NCI-H82 (cell line): ENCODE measurements at places on chromosomes 6 and 20.

- DNase-seq, result no peak
Observed at GRCh38 chr6:332671-333070, 40.4 kb downstream of the DUSP22 start.

- DNase-seq, result no peak
Observed at GRCh38 chr6:113405326-113406047, 451.7 kb upstream of the MARCKS start.

DNA sequence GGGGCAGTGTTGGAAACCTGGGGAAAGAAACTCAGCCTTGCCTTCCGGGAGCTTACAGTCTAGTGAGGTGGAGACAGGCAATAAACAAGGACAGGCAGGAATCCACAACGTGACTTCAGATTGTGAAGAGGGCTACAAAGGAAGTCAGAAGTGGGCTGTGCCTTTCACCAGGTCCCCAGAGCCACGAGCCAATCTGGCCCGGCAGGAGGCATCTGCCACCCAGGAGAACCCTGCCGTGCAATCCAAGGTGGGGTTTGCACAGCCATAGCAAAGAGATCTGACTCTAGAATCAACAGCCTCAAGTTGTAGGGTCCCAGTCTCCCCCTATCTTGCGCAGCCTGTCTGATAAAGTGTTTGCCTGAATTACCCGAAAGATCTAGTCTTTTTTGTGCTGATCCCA is 5.5 kb downstream of the SLC32A1 start:
- DNase-seq, result peak; percentile 36

DNA sequence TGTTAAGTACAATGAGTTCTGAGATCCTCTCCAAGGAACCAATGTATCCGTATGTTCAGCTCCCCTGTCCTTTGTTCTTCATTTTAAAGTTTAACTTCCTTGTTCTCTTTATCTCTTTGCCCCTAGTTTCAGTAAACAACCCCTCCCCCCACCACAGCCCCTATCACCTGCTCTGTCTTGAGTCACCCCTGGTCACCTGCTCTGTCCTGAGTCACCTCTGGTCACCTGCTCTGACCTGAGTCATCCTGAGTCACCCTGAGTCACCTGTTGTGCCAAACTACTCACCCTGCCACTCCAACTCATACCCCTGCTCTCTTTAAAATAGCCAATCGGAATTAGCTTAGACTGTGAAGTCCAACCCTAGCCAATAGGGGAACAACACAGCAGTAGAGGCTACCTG is 288.7 kb upstream of the CDYL start:
- no peak for DNase-seq

- DNase-seq, result peak; percentile 79
Observed at GRCh38 chr6:125790358-125791150, at the start of gene NCOA7. Gene NCOA7, plus strand, starts transcription at chr6:125790960. Its CDS starts 24,395 bp downstream, at chr6:125815355.

- DNase-seq, result no peak
Observed at GRCh38 chr20:33664762-33665144, 2.0 kb upstream of the ACTL10 start.

GRCh38 chr20:10539818-10540553 is 104.9 kb downstream of the SLX4IP start:
- DNase-seq, result no peak

DNA sequence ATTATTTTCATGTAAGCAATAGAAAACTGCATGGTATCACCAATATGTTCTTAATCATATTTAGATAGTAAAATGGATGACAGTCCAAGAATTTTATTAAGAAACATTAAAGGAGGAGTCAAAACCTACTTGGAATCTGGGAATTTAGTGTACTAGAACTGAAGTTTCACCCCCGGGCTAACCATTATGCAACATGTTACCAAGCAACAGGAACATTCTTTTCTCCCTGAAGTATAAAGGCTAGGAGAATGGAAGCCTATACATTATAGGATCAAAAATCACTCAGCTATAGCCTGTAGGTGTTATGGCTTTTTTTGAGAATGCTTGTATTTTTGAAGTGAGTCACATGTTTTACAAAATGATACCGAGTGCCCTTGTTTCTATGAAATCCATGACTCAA is 538.3 kb downstream of the GRIK2 start:
- DNase-seq, result no peak

GRCh38 chr6:157524735-157525134 is 143.7 kb downstream of the ZDHHC14 start:
- no peak for DNase-seq

- DNase-seq, result no peak
Observed at GRCh38 chr20:57869951-57870315, 160.1 kb upstream of the PMEPA1 start.

GRCh38 chr6:33144373-33144772 is 47.9 kb downstream of the COL11A2 start:
- no peak for DNase-seq

- no peak for DNase-seq
Observed at GRCh38 chr6:28737750-28738395, 185.9 kb downstream of the TRIM27 start.

GRCh38 chr6:150566486-150566885 is 33.2 kb upstream of the PLEKHG1 start:
- no peak for DNase-seq

DNA sequence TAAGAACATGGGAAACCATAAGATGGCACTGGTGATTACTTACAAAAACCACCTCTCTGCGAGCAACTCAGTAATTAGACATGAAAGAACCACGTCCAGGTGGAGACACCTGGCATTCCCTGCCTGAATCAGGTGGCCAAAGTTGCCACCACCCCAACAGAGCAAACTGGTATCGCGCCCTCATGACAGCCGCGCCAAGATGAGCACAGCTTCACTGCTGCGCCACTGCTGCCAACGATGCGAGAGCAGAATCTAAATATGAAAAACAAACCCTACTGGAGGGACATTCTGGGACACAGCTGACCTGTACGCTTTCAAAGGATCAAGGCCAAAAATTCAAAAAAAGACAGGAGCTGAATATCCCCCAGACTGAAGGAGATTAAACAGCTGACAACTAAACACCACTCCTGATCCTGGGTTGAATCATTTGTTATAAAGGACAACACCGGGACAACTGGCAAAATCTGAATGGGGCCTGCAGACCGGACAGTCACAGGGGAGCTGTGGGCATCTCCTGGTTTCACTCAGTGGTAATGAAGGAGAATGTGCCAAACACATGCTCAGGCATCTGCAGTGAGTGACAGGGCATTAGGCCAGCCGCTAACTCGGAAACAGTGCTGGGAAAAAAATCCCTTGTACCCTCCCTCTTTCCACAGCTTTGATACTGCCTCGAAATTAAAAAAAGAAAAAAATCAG is 17.4 kb downstream of the CST7 start:
- peak; percentile 14 for DNase-seq

DNA sequence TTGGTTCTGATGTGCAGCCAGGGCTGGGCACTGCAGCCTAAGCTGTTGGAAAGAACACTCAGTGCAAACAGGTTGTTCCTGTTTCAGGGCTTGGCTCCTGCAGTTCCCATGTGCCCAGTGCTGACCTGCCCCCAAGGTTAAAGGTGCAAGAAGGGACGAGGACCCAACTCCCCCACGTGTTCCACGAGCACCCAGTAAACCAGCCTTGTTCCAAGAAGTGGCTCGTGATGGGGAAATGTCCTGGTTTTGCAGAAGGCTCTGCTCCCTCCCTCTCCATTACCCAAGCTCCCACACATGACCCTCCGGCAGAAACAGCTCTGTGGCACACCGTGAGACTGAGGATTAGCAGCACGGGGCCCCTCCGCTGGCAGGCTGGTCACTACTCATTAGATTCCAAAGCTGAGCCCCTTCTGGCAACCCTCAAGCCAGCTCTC is 9.4 kb downstream of the ACSS1 start:
- DNase-seq, result no peak

DNA sequence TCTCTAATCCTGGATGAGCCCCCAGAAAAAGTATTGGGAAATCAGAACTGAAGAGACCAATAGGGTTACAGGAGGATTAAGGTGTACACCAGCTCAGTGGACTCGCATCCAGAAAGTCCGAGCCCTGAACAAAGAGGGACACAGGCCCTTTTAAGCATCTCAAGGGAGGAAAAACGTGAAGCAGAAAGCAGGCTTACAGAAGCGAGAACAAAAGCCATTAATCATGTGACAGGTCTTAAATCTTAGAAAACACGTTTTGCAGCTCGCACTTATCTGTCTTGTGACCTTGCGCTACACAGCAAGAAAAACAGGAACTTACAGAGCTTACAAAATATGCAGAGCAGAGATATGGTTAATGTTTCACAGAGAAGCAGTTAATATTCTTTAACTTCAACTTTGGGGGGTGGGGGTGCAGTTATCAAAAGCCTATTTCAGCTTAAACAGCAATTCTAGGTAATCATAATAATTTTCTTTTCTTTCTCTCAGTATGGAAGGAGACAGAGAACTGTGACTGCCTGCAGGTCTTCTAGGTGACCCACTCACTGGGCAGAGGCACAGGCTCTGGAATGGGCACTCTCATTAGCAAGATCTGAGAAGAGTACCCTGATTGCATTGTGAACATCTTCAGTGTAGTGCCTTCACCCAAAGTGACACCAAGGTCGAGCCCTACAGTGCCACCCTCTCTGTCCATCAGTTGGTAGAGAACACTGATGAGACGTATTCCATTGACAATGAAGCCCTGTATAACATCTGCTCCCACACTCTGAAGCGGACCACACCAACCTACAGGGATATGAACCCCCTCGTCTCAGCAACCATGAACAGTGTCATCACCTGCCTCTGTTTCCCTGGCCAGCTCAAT is 65.0 kb upstream of the MOCS1 start:
- DNase-seq, result no peak

GRCh38 chr20:15814360-15814759 is 758.9 kb downstream of the KIF16B start:
- DNase-seq, result no peak

GRCh38 chr20:43511879-43512278 is 4.4 kb downstream of the L3MBTL1 start:
- no peak for DNase-seq

DNA sequence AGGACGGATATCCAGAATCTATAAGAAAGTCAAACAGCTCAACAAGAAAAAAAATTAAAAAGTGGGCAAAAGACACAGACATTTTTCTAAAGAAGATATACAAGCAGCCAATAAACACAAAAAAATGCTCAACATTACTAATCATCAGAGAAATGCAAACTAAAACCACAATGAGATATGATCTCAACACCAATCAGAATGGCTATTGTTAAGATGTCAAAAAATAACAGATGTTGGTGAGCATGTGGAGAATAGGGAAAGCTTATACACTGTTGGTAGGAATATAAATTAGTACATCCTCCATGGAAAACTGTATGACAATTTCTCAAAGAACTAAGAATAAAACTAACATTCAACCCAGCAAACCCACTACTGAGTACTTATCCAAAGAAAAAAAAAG is 23.3 kb upstream of the OSTM1 start:
- DNase-seq, result no peak

- no peak for DNase-seq
Observed at GRCh38 chr6:79764747-79765146, 133.6 kb downstream of the SH3BGRL2 start.

GRCh38 chr6:112027942-112028674 is 25.8 kb upstream of the CCN6 start:
- DNase-seq, result no peak

DNA sequence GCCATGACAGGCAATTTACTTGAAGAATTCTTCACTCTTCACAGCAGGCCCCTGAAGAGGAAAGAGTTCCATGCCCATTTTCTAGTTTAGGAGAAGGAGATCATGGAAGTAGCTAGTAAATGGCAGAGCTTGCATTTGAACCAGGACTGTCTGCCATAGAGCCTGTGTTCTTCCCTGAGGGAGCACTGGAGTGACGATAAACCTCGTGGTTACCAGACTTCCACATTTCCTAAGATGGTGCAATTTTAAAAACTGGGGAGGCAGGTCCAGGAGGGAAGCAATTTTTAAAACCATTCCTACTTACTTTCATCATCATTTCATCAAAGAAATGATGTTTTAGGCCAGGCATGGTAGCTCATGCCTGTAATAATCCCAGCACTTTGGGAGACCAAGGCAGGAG is 36.8 kb downstream of the STK35 start:
- no peak for DNase-seq

GRCh38 chr20:4297127-4297826 is 281.9 kb upstream of the RNF24 start:
- DNase-seq, result no peak

DNA sequence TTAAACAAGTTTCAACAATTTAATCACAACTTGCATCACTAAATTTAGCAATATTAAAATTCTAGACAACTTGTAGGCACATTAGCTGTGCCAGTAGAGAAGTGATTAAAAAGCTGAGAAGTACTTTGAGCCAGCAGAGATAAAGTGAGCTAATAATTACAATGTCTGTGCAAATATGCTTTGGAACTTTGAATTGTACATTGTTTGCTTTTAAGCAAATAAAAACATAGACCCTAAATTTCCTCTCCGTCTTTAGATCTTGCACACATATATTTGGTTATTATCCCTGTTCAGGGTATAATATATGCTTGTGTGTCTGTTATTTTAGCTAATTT is 44.2 kb upstream of the DEFB112 start:
- DNase-seq, result no peak

- DNase-seq, result peak; percentile 58
Observed at GRCh38 chr6:107667790-107668189, 156.3 kb downstream of the SCML4 start.

DNA sequence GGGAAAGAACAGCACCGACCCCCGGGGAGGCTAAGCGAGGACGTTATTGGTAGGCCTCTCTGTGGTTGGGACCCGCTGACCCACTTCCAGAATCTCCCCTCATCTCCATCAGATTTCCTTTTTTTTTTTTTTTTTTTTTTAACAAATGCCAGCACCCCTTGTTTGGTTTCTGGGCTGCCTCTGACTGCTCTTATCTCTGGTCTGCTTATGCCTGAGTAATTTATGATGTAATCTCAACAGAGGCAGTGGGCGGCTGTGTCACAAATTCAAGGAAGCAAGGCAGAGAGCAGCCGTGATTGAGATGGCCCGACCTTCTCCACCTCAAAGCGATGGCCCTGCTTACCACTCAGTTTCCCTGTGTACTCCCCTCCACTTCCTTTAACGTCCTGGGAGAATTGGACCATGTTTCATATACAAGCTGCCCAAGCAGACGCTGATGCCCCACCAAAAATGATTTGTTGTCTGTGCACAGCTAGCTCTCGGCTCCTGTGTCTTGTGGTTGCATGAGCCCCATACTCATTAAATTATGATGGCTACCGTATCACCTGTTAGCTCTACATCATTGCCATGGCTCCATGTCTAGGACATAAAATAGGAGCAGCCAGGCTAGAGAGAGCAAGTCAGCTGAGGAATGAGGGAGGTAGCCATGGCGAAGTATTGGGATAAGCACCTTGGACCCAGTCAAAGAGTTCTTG is 98.1 kb downstream of the ZNF217 start:
- DNase-seq, result no peak

- no peak for DNase-seq
Observed at GRCh38 chr6:150925976-150926375, 60.5 kb downstream of the MTHFD1L start.
